Astrocyte (in vitro differentiated cells and primary cell): ENCODE measurements at places on chromosomes 4 and X.

DNA sequence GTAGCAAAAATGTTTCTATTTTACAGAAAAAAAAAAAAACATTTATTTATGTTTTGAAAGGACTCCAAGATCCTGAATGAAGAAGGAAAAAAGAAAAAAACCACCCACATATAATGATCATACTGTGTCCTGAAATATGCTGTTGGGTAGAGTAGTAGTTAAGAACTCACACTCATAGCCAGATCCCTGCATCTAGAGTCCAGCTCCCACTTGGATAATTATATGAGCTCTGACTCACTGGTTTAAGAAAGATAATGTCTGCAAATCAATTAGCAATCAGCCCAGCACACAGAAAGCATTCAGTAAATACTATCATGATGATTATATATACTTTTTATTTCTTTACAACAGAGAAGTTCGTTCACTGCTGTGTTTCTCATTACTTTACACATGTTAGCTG is 46.7 kb upstream of the MXRA5 start:
- no peak for DNase-seq

- DNase-seq: no peak
Measured at GRCh38 chrX:55030271-55031205, at the start of gene ALAS2. TSS of gene ALAS2 (minus strand) at chrX:55030977. CDS start at chrX:55026000, 4,977 bp downstream.

- no peak for DNase-seq
Measured at GRCh38 chr4:40744218-40744617, 5.5 kb upstream of the NSUN7 start.

- no peak for DNase-seq
Measured at GRCh38 chr4:24464566-24464965, 119.8 kb downstream of the DHX15 start.

DNA sequence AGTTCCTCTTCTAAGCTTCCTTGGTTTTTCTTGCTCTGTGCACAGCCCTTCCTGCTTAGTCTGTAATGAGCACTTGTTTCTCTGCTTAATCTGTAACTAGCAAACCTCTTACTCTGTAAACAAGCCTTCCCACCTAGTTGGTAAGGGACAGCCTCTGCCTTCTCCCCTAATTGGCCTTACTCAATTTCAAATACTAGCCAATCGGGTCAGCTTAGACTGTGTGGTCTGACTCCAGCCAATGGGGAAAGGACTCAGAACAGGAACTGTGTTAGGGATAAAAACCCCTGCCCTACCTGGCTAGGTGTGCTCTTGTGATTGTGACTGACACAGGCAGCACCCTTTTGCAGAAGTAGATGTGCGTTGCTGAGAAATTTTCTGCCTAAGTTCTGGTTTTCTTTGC is 136.5 kb upstream of the AADAT start:
- DNase-seq: no peak

DNA sequence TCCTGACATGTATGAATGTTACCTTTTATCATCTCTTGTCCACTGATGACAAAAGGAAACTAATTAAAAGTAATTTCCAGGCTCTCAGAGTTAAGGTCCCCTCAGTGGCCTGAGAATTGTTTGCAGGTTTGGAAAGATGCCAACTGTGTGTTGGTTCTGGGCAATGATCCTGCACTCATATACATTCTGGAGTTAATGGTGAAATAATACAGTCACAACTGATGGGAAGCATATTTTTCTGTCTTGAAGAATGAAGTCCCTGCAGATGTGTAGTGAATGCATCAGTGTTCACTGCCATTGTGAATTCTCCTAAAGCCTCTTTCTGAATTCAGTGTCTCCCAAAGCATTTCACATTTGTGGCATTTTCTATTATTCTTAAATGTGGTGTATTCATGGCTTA is 238.1 kb upstream of the PPP1R2C start:
- no peak for DNase-seq

DNA sequence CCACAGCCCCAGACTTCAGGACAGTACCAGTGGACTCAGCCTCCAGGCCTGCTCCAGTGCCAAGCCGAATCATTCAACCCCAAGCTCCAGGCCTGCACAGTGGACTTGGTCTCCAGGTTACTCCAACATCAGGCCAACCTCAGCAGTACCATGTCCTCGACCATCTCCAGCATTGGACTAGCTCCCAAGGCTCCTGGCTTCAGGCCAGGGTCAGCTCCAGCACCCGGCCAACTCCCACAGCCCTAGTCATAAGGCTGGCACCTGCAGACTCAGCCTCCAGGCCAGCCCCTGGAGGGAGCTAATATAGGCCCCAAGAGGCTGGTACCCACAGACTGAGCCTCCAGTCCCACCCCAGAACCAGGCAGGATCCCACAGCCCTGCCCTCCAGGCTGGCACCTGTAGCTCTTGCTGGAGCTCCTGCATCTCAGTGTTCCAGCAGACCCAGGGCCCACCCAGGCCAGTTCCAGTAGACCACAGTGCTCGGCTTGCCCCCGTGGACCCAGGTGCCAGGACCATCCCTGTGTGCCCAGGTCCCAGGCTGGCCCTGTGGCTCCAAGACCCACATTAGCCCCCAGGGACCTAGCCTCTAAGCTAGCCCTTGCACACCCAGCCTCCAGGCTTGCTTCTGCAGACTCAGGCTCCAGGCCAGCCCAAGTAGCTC is 25.6 kb downstream of the ZMAT1 start:
- no peak for DNase-seq

- DNase-seq: no peak
Measured at GRCh38 chr4:132382243-132382642, 766.9 kb upstream of the PCDH10 start.

DNA sequence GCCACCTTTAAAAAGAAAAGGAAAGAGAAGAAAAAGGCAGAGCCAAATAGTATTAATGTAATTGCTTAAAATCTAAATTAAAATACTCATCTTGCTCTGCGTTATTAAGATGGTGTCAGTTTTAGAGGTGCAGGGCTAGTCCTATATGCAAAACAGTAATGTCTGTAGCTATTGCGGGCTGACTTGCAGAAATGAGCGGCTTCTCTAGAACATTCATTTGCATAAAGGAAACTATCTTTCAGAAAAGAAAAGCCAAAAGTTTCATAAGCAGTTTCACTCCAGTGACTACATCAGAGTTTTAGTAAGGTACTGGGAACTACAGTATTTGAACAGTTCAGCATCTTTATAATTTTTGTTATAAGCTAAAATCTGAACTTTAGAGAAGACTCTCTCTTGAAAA is 6.0 kb downstream of the SMAD1 start:
- no peak for DNase-seq

DNA sequence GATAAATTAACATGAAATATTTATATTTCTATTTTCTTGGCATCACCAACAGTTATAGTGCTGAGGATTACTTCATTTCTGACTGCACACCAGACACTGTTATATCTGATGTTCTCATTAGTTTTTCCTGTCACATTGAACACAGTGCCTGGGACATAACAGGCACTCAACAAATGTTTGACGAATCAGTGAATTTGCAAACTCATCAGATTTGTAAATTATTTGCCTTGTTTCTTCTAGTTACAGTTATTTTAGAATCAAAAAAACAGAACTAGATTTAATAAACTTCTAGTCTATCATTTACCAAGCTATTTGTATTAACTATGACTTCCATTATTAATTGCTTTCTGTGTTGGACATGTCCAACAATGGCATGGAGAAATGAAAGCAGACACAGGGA is 483.3 kb downstream of the KLHL13 start:
- DNase-seq: no peak

DNA sequence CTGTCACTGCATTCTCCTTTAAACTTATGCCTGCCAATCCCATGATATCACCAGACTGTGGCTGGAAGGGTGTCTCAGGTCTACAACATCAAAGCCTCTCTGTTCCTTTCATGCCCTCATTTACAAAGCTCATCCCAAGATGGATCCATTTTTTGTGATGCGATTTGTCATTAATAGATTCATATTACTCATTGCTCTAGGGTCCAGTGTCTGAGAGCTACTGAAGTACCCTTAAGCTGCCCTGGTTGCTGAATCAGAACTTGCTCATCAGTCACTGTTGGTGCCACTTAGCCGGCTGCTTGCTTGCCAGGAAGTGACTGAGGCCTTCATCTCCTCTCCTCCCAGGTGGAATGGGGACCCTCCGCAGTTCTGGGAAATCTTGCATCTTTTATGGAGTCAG is 395.5 kb upstream of the BOD1L1 start:
- peak; percentile 40 for DNase-seq

GRCh38 chr4:1979477-1980196 is 29.1 kb downstream of the NELFA start:
- DNase-seq: no peak

DNA sequence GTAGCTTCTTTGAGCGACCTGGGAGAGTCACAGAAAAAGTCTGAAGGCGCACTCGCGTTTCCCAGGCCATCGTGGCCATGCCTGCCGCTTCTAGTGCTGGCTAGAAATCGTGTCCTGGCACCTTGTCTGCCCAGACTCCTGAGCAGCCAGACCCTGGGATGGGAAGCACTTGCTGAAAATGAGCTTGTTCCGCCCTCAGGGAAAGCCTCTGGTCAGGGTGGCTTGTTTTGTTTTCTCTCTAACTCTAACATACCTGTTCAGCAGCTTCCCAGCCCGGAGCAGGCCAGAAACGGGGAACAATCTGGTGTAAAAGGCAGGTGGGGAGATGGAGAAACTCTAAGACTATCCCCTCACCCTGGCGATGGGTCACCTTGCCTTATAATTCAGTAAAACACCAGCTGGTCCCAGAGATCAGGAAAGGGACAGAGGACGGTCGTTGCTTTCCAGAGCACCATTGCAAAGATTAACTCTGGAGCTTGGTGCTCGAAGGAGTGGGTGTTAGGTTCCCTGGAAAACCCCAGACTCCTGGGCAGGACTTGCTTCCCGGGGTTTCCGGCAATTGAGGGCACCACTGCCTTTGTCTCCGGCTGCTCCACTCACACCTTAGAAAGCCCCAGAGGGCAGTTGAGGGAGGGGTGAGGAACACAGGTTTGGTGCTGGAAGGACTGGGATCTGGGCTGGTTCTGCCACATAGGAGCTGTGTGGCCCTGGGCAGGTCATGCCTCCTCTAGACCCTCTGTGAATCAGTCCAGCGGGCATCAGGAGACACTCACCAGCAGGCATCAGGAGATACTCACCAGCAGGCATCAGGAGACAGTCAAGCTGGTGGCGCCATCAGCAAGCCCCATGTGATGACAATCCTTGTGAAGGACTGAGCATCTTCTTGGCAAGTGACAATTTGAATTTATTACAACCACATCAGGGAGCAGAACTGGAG is 4.5 kb upstream of the SH3TC1 start:
- no peak for DNase-seq

GRCh38 chrX:151776181-151776731 is 41.7 kb downstream of the CNGA2 start:
- no peak for DNase-seq

GRCh38 chr4:148259841-148260240 is 182.4 kb downstream of the NR3C2 start:
- no peak for DNase-seq

GRCh38 chrX:15434205-15434604 is 50.0 kb upstream of the VEGFD start:
- DNase-seq: no peak

- no peak for DNase-seq
Measured at GRCh38 chr4:1367230-1367935, 20.4 kb downstream of the UVSSA start.

GRCh38 chr4:109962401-109962800 is 49.7 kb downstream of the EGF start:
- DNase-seq: no peak

DNA sequence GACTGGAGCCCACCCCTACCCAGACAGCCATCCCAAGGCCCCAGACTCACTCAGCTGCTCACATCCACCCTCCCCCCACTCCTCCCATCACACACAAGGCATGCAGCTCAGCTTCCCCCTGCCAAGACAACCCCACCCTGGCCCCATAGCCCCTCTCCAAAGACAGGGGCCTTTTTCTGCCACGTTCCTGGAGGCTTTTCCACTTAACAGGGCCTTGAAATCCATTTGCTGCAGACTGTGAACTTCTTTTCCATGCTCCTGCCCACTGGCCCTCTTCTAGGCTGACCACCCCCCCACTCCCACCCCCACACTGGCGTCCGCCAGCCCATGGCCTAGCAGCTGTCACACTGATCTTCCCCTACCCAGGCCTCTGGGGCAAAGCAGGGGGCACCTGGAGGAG is 76.0 kb downstream of the PJA1 start:
- no peak for DNase-seq

- DNase-seq: peak; percentile 100
Measured at GRCh38 chr4:123832173-123833026, 435.8 kb downstream of the SPRY1 start.

- no peak for DNase-seq
Measured at GRCh38 chrX:150119323-150119722, 181.0 kb upstream of the EOLA2 start.

DNA sequence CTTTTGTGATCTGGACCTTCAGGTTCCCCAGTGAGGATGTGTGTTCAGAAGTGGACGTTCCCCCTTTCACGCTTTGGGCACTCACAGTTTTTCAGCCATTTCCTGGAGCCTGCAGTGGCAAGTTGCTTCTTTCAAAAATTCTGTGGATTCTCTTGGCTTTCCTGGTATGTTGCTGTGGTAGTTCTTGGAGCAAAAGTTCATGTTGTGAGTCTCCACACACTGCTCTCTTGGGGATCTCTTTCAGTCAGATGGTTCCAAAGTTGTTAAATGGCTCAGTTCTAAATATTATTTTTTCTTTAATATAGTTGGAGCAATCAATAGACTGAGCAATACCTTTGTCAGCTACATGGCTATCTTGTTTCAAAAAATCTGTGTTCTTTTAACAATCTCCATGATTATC is 28.5 kb upstream of the BANK1 start:
- DNase-seq: no peak

DNA sequence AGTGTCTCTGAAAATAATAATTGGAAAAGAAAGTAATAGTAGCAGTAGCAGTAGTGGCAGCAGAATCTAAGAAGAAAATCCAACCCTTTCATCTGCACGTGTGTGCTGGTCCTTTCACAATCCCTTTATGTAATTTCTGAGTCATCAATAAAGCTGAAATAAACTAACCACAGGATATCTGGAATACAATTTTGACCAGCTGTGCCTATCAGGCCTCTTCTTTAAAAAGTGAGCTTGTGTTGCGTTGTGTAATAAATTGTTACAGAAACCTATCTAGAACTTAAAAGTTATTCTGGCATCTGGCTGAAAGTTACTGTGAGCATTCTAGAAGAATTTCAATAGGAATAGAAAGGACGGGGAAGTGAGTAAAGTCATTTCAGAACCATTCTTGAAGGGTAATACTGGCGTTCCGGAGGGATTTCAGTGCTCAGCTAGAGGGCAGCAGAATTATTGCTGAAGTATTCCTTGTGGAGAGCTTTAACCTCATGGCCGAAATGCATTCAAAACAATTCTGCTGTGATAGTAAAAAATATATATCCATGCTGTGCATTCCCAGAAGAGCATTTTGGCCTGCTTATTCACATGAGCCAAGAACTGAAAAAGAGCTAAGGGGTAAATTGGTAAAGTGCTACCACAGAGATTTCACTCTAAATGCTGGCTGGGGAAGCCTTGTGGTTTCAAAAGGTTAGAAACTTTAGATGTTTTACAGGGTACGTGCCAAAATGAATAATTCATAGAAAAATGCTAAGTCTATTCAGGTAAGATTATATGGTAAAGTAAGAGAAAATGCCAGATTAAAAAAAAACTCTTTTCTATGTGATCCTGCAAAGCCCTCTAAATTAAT is 260.6 kb downstream of the NKX6-1 start:
- peak; percentile 68 for DNase-seq
